ENCODE measurements at places on chromosomes 3 and 15.

GRCh38 chr15:77083381-77084160, 12.7 kb upstream of the TSPAN3 start:
- DNase-seq = peak; percentile 96

DNA sequence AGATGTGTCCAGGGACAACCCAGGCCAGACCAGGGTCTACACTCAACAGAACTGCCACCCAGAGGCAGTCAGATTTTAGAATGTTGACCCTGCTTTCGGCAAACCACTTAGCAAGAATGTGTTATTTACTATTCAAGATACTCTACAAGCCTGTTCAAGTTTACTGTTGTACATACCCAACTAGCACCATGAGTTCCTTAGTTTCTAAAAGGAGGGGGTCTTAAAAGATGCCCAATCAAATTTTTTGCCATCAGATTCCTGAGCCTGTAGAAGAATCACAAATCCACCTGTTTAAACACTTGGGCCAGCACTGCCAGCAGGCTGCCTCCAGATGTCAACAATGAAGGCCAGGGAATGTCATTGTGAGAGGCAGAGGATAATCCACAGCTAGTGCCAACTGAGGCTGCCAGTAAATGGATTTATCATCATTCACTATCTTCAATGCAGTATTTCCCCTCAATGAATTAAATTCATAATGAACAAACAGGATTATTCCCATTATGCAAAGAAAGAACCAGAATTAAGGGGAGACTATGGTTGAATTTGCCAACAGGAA, 43.5 kb upstream of the SNRPA1 start:
- DNase-seq = no peak

DNA sequence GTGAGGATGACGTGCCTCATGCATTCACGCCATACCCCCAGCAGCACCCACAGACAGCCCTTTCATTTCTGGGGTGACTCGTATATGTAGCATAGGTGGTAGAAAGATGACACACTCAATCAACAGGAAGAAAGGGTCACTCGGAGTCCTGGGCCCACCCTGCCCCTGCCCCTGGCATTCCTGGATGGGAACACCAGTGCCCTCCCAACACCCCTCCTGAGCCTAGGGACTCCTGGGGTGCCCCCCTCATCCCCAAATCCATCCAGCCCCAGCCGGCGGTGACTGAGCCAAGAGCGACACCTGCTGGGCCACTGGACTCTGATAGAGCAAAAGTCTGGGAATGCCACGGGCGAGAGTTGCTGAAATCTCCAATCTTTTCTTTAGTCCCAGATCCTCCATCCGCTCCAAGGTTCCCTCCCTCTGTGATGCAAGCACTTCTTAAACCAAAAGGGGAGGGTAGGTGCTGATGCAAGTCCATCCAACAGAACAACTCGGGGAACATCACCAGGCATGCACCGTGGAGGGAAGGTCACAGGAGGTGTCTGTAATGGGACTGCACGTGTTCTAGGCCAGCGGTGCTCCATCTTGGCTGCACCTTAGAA, 31.1 kb downstream of the ACAN start:
- no peak for DNase-seq

GRCh38 chr15:71143373-71144310, 28.4 kb downstream of the THSD4 start:
- no peak for DNase-seq

DNA sequence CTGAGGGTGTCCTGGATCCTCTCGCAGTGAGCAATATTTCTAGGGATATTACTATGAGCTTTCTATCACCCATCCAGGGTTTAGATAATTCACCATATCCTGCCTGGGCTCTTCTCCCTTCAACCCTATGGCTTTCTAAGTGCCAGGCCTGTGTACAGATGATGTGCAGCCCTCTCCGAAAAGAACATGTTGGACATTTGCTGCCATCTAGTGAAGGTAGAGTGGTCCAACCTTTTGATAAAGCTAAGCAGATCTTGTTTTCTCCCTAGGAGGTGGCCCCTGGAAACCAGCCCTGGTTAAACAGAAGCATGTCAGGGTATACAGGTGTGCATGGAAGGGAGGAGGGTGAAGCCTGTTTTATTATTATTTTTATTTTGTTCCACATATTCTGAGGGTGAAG, 27.9 kb upstream of the SCN10A start:
- peak; percentile 24 for DNase-seq

GRCh38 chr3:122940628-122941086, 86.9 kb downstream of the SEMA5B start:
- no peak for DNase-seq

GRCh38 chr15:79257454-79257853, 25.1 kb upstream of the ANKRD34C start:
- no peak for DNase-seq

- DNase-seq = no peak
Observed at GRCh38 chr3:184620475-184621119, 59.0 kb downstream of the EPHB3 start.

GRCh38 chr3:63673111-63673510, 20.6 kb downstream of the SNTN start:
- DNase-seq = no peak

GRCh38 chr3:138945709-138946662, 951 bp downstream of the FOXL2 start:
- DNase-seq = peak; percentile 72

- DNase-seq = no peak
Observed at GRCh38 chr15:38202361-38202760, 50.3 kb upstream of the SPRED1 start.

GRCh38 chr3:141256820-141257219, 25.2 kb downstream of the PXYLP1 start:
- DNase-seq = no peak

- no peak for DNase-seq
Observed at GRCh38 chr3:38837358-38837757, 21.3 kb upstream of the SCN10A start.

GRCh38 chr15:101276501-101277037, 716 bp downstream of the SELENOS start:
- DNase-seq = no peak

GRCh38 chr3:119647171-119647570, 13.2 kb downstream of the POPDC2 start:
- DNase-seq = no peak

- DNase-seq = no peak
Observed at GRCh38 chr3:14576163-14576562, 36.0 kb upstream of the GRIP2 start.

- DNase-seq = no peak
Observed at GRCh38 chr15:29935296-29936004, 113.2 kb upstream of the TJP1 start.

DNA sequence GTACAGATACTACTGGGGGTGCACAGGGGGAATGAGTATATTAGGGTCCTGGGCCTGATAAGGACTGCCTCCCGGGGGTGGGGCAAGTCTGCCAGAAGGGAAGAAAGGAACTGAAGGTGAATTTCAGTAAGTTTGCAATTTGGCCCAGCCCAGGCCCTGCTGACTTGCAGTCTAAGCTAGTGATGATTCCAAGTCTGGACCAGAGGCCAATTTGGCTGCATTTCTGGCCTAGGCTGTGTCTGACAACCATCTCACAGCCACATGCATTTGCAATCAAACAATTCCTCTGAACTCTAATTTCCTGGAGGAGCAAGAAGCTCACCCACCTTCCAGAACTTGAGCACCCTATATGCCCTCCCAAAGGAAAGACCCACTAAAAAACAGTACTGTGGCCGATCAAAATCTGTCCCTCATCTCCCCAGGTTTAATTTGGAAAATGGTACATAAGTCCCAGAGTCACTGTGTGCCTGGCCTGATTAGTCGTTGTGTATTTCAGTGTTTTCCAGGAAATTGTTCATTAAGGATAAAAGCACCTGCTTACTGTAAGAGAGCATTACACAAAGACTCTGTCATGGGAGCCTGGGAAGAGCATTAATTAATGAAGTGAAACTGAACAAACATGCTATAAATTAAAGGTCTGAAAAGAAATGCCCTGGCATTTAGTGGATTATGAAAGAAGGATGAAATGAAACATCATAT, 114.5 kb downstream of the MEGF11 start:
- peak; percentile 66 for DNase-seq

DNA sequence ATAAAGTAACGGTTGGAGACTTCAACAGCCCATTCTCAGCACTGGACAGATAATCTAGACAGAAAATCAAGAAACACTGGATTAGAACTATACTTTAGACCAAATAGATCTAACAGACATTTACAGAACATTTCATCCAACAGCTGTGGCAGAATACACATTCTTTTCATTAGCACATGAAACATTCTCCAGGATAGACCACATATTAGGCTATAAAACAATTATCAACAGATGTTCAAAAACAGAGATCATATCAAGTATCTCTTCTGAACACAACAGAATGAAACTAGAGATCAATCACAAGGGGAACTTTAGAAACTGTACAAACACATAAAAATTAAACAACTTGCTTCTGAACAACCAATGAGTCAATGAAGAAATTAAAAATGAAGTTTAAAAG, 133.3 kb downstream of the ADAM10 start:
- no peak for DNase-seq

Data from COR-L47 (cell line).